T-helper 22 cell (primary cell): ENCODE measurements at places on chromosomes 1 and 21.

DNA sequence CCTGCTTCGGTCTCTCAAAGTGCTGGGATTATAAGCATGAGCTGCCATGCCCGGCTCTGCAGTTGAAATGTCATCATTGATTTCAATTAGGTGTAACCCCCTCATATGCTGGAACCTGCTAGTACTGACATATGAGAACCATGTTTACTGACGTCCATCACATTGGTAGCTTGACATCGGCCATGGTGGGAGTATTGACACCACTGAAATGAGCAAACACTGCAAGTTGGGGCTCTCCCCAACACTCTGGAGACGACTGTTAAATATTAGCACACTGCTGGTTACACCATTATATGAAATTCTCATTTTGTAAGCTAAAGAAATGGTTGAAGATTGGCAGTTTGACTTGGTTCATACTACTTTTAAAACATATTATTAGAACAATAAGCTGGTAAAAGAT is 63.7 kb downstream of the CNST start:
- DNase-seq, result no peak

- no peak for DNase-seq
Observed at GRCh38 chr1:180295999-180296398, 65.9 kb downstream of the LHX4 start.

DNA sequence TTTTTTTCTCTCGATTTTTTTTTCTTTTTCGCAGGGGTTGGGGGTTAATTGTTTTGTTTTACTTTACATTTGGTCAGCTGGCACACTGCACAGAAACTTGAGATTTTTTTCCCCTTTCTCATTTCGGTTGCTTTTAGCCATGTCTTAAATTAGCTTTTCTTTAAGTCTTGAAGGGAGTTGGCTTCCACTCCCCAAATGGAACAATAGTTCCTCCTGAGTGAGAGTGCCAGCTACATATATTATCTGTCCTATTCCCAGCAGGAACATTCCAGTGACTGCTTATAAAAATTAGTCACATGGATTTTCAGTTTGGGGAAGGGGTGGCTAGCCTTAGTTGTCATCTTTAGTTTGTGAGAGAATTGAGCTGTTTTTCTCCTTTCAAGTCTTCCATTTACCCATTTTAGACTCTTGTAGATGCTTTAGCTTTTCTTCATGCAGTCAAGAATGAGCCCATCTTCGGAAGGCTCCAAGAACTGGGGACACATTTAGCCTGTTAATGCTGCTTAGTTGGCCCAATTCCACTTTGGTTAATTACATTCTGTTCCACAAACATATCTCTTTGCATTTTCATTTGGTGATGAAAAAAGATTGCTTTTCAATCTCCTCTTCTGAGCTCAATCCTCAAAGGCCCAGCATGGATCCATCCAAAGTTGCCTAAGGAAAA is 510.1 kb upstream of the CXADR start:
- no peak for DNase-seq

DNA sequence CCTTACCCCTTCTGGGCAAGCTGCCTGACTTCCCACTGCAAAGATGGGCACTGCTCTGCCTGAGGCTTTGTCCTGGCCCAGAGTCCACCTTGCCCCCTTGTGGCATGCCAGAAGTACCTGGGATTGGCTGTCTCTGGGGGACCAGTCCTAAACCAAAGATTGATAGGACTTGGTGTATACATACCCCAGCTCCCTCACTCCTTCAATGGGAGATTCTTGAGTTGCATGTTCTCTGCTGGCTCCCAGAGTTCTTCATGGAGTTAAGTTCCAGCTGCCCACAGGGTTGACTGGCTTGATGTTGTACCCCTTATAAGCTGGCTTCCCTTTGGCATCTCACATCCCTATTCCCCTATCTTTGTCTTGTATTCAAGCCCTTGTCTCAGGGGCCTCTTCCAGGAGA is 244.8 kb downstream of the GRIK3 start:
- no peak for DNase-seq

GRCh38 chr1:218585511-218586184 is 240.5 kb downstream of the TGFB2 start:
- no peak for DNase-seq

- DNase-seq, result no peak
Observed at GRCh38 chr1:67573311-67573872, 111.6 kb upstream of the GADD45A start.

DNA sequence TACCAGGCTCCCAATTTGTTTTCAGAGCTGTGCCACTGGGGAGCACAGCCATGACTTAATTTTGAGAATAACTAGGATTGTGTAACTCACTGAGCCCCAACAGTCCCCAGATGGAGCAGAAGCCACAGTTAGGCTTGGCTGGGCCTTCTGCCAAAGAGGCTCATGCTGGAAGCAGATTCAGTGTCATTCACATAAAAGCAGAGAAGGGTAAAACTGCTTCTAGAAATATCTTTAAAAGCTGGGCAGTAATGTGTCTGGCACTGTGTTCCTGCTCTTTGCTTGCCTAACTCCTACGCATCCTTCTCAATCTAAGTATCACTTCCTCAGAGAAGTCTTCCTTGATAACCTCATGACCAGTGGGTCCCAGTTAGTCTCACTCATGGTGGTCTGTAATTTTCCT is 20.3 kb downstream of the STK40 start:
- DNase-seq, result no peak

DNA sequence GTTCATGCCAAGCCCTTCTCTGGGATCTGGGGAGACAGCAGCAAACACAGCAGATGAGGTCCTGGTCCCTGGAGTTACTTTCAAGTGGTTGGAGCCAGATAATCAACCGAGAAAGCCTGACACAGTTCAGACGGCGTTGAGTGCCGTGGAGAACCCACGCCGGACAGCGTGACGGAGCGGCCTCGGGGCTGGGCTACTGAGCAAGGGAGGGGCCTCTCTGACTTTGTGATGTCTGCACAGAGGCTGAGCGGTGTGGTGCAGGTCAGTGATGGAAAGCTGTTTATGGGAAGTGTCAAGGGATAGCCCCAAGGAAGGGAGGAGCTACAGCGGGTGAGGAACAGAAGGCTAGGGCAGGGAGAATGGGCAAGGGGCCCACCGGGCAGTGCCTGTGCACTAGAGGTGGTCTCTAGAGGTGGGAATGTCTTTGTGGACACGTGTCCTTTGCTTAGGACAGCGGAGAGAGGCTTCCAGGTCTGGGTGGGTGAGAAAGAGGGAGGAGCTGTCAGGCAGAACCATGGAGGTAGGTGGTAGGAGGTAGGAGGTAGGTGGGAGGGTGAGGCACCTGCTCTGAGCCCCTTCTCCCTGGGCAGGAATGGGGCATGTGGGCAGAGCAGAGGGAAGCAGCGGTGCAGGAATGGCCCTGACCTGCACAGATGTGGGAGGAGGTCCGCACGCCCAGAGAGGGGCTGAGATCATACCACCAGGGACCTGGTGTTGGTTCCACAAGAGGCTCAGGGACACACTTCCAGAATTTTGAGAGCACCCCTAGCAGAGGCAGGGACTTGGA is 62.8 kb downstream of the RUNX3 start:
- no peak for DNase-seq

DNA sequence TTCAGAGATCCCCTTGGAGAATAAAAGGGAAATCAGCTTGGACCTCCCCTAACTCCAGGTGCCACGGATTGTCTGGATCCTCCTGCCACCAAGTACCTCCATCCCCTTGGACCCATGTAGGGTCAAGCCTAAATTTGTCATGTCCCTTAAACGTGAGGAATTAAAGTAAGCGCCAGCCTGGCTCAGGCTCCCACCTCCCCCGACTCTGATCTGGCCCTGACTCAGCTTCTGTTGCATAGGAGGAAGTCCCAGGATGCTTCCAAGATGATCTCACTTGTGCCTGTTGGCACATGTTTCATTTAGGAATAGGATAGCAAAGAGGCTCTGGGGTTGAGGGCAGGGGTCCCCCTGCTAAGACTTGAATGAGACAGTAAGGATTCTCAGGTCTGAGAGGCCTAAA is 231.9 kb upstream of the JUN start:
- no peak for DNase-seq

DNA sequence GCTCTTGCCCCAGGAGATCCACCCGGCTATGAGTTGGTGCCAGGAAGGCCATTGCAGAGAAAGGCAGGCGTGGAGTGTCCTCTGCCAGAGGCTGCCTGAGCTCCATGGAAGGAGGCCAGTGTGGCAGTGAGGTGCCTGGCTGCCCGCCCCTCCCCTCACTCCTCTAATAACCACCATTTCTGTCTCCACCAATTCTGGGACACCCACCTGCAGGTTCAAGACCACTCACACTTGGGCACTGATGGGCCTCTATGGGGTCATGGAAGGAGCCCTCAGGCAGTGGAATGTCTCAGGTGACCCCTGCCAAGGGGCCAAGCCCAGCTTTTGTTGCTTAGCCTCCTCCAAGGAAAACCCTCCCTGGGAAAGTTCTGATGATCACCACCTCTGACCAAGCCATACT is 731.6 kb downstream of the MATN1 start:
- DNase-seq, result no peak

DNA sequence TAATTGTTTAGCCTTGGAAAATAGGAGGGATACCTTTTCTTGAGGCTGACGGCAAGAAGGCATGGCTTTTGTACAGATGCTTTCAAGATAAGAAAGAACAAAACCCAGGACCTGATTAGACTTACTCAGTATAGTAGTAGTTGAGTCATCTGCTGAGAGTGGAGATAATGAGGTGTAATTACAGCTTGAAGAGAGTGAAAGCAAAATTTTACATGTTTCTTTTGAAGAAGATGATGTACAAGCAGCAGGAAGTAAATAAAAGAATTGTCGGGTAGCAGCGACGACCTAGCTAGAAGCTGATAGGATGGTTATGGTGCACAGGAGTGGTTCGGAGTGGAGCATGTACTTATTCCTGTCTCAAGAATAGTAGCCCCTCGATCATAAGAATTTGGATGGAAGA is 6.6 kb downstream of the ANGPTL1 start:
- no peak for DNase-seq

DNA sequence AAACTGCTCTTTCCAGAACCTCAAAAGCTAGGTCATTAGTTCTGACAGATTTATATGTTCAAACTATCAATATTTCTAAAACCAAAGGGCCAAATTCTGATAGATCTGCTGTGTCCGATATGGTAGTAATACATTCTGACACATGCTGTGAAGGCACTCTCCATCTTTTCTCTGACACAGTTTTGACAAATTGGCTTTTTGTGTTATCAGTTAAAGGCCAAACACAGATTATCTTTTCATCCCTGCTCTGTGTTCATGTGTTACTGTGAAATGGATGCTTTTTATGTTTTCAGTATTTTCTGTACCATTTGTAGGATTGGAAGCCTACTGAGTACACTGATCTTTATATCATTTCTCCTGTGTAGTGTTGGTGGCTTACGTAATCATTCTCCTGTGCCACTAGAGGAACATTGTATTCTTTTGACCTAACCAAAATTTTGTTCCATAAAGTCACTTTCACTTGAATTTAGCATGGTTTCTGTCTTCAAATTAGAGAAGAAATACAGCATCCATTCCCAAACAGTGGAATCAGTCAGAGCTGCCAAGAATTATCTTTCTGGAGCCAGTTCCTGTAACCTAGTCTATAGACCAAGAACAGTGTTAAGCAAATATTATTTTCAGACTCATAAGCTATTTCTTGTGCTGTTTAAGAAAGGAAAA is 137.2 kb downstream of the ADGRL2 start:
- no peak for DNase-seq

- DNase-seq, result no peak
Observed at GRCh38 chr1:217027403-217028080, 304.3 kb upstream of the ESRRG start.

GRCh38 chr21:43778469-43779335 is 2.6 kb upstream of the CSTB start:
- no peak for DNase-seq

GRCh38 chr1:185257950-185258208 is 59.2 kb downstream of the IVNS1ABP start:
- DNase-seq, result no peak

GRCh38 chr1:33762109-33762830 is 101.6 kb upstream of the HMGB4 start:
- no peak for DNase-seq

DNA sequence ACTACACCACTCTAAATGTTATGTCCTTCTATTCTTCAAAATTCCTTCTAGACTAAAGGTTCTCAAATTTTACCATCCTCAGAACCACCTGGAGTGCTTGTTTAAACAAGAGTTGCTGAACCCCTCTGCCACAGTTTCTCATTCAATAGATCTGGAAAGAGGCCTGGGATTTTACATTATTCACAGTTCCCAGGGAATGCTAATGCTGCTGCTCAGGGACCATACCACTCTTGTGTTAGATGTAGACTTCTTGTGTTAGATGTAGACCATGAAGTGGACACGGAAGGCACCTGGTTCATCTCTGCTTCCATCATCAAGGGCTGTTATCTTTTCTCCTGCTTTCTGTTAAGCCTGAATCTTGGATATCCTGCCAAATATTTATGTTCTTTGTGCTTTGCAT is 31.3 kb upstream of the CCN1 start:
- DNase-seq, result no peak

DNA sequence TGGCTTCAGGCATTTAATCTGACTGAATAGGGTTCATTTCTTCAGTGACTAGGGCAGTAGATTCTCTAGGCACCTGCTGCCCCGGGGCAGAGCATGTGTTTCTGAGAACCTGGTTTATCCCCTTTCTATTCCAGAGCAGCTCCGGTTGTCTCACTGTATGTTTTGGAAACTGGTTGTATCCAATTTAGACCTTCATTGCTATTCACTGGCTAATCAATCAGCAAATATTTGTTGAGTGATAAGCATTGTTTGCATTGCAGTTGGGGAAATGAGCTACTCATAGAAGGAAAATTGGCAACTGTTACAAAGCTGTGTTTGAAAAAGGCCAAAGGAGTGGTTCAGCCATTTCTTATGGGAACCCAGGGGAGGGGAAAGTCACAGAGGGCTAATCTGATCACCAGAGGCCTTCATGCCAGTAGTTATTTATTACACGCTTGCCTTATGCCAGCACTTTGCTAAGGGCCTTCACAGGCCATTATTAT is 2.9 kb downstream of the QSOX1 start:
- DNase-seq, result no peak

DNA sequence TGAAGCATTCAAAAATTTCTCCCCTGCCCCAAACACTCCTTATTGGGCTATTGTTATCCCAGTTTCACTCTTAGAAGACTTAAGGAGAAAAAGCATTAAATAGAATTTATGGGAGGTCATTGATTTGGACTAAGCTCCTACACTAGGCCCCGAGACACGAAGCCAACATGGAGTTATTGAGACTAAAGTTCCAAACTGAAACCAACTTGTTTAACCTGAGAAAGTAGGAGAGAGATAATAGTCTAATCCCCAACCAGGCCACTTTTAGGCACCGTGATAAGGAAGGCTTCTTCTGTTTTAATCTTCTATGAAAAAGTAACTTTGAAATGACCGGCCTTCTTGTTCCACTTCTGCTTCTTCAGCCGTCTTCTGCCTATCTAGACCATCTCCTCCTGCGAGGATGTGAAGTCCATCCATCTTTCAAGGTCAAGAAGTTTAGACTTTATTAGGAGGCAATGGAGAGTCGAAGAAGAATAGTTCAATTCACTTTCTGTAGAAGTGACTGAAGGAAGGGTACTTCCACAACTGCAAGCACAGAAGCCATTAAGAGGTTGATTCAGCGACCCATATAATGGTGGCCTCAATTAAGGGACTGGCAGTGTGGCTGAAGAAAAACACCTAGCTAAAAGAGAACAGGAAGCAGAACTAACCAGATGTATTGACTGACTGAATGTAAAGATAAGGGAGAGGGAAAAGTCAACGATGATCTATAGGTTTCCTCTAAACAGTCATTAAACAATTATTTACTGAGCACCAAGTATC is 428.8 kb downstream of the SMYD3 start:
- no peak for DNase-seq
